ENCODE measurements at places on chromosomes 5 and 9.

GRCh38 chr5:57341380-57341979, 141.1 kb downstream of the ACTBL2 start:
- no peaks in the 10 kb centered on the region for H3K27me3 ChIP-seq
- H3K4me1 ChIP-seq = no peaks in the 10 kb centered on the region
- DNase-seq = no peak
- H3K4me3 ChIP-seq = no peak overlapping the region
- no peak overlapping the region for H3K27ac ChIP-seq
- no peaks in the 10 kb centered on the region for H3K36me3 ChIP-seq

DNA sequence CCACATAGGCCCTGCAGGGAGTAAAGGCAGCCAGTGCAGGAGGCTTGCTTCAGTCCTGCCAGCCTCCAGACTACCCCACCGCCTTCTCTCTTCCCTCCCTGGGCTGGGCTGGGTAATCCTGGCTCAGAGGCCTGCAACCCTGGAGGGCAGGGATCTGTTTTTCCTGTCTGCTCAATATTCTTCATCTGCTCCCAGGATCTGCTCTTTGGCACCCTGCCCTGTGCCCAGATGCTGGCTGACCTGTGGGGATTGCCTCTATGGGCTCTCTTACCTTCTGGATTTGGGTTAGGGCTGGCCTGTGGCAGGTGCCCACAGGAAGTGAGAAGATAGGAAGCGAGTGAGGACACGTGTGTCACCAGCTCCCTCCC, 7.3 kb upstream of the ANGPTL2 start:
- DNase-seq = no peak
- H3K4me1 ChIP-seq = peaks cover 38% of the 10 kb centered on the region
- no peaks in the 10 kb centered on the region for H3K27me3 ChIP-seq
- no peak overlapping the region for H3K27ac ChIP-seq

GRCh38 chr5:74767579-74767913, 497 bp downstream of the NSA2 start:
- H3K4me1 ChIP-seq = peaks cover 17% of the 10 kb centered on the region
- no peaks in the 10 kb centered on the region for H3K27me3 ChIP-seq
- H3K4me3 ChIP-seq = peak overlapping the region; percentile 94
- peak overlapping the region; percentile 86 for H3K27ac ChIP-seq
- no peaks in the 10 kb centered on the region for H3K36me3 ChIP-seq
- DNase-seq = no peak

- H3K4me1 ChIP-seq = no peaks in the 10 kb centered on the region
- H3K36me3 ChIP-seq = no peaks in the 10 kb centered on the region
- no peak for DNase-seq
- no peak overlapping the region for H3K4me3 ChIP-seq
Observed at GRCh38 chr5:161312882-161313281, 233.6 kb downstream of the GABRB2 start.

GRCh38 chr5:664343-664993, 28.7 kb downstream of the TPPP start:
- H3K4me3 ChIP-seq = no peak overlapping the region
- H3K36me3 ChIP-seq = no peaks in the 10 kb centered on the region
- H3K27me3 ChIP-seq = no peaks in the 10 kb centered on the region
- DNase-seq = peak; percentile 30
- no peak overlapping the region for H3K27ac ChIP-seq
- H3K4me1 ChIP-seq = no peaks in the 10 kb centered on the region
